EH (cell line): ENCODE measurements at places on chromosomes 5 and 9.
A peak's percentile ranks its signal among the peaks of the same experiment; 100 is the strongest.

GRCh38 chr5:172701291-172701656 lies 60.2 kb downstream of the NEURL1B start:
- no peak for DNase-seq

DNA sequence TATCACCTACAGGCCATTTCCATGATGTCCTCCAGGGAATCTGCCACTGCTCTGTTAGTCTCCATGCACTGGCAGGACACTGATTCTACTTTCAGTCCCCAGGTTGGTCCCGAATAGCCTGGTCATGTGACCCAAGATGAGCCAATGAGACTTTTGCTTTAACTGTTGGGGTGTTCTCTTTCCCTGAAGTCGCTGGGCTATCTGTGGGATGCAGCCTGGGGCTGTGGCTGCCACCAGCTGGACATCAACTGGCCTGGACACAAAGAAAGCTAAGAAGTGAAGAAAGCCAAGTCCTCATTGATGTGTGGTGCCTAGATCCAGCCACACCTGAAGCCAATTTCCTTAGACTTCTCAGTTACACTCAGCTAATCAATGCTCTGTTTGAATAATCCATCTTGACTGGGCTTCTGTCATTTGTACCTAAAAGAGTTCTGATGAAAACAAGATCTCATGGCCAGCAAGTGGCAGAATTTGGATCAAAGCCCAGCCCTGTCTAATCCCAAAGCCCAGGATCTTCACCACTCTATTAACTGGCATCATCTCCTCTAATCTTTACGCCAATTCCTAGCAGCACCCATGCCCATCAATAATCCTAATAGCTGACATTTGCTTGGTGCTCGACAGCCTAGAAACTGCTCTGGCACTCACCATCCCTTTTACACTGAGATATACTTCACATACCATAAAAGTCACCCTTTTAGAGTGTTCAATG lies 37.0 kb downstream of the SH3PXD2B start:
- DNase-seq = no peak

DNA sequence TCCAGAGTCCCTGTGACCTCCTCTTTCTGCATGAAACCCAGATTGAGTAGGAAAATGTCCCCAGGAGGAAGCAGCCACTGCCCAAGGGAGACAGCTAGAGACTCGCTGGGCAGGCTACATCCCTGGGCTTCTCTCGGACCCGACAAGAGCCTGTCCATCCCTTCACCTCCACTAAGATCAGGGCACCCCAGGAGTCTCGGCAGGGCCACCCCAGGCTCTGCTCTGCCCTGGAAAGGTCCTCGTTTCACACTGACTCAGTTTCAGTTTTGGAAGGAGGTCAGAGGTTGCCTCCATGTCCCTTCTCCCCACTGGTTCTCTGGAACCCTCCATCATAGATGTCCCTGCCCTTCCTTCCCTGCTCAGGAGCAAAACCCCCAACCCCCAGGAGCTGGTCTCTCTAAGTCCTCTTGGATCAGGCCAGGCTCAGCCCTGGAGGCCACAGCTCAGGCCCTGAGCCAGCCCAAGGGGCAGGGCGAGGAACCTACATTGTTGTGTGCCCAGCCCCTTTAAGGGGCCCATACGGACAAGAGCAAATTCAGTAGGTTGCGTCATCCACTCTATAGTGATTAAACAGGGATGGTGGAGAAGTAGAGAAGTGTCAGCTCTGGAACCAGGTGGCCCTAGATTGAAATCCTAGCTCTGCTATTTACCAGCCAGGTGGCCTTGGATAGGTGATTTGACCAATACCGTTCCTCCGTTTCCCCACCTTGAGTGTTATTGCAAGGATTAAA lies 37.4 kb downstream of the C9orf50 start:
- DNase-seq = no peak

DNA sequence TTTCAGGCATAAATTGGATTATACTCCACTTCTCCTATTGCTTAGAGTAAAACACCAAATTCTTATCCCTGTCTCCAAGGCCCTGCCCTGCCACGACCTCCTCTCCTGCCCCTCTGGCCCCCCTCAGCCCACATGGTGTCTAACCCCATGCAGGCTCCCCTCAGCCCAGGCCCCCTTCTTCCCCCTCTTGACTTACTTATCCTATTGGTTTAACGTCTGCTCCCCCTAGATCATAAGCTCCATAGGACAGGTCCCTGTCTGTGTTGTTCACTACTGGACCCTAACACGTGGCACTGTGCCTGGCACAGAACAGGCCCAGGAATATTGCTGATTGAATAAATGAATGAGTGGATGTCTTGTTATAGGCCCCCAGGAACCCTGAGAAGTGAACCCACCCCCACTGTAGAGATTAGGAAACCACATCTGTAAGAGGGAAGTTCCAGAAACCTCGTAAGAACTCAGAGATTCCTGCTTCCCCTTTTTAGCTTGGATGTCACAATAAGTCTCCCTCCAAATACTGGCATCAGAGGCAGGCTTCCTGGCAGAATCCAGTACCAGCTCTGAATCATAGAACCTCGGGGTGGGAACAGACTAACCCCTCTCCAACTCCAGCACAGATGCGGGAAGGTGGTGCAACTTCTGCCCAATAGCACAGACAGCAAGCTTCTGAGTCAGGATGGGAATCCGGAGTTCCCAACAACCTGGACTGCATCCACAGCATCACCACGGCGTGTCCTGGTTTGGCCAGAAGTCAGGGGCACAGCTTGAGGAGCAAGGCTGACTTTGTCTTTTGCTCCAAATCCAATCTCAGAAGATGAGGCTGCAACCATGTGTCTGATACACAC lies 31.5 kb downstream of the HRH2 start:
- DNase-seq = no peak

DNA sequence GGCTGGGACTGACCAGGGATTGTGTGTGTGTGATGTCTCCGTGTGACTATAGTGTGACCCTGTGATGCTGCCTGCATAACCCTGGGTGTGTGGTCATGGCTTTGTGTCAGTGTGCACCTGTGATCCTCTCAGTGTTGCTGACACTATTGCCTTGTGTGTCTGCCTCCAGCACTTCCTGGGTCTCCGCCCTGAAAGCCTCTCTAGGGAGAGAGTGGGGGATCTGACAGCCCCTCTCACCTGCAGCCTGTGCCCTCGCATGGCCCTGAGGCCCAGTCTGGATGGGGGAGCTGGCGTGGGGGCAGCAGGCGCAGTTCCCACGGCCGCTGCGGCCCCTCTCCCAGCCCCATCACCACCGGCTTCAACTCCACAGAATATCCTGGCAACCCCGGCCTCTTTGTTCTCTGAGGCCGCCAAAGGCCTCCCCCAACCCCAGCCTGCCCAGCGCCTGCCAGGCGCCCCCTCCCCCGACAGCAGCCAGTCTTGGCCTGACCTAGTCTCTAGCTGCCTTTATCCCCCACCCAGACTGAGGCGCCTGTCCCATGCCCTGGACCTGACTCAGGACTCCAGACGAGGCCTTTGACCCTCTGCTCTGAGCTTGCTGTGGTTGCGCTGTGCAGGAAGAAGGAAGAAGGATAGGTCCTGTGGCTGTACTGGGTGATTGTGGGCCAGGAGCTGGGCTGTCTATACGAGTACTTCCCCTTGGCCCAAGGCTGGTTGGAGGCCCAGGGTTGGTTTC lies 38.7 kb downstream of the CXXC5 start:
- no peak for DNase-seq

GRCh38 chr5:52995095-52995494 lies 5.9 kb downstream of the ITGA2 start:
- DNase-seq = no peak

DNA sequence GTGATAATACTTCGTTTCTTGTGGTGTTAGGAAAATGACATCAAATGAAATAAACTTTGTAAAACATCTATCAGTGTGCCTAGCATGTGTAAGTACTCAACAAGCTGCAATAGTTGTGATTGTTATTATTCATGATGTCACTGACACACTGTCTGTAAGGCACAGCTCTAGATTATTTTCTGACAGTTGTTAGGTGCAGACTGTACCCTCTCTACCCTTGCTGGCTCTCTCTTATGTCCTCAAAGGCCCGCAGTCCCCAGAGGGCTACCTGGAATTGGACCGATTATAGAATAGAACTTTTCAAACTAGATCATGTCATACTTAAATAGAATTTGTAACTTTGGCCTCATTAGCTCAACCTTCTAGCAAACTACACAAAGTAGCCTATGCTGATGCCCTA lies 65.9 kb upstream of the VCAN start:
- no peak for DNase-seq

DNA sequence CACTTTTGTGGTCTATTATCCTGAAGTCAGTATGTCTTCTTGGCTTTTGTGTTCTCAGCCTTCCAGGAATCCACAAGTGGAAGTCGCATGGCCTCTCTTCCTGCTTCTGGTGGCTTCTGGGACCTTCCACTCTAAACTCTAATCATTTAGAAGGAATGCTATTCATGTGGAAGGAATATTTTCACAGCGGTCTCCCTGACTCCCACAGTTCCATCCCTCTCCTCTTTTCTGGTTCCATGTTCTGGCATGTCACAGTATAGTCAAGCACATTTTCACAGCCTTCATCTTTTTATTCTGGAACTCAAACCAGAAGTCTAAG lies 7.3 kb upstream of the RAI14 start:
- DNase-seq = peak; percentile 83

DNA sequence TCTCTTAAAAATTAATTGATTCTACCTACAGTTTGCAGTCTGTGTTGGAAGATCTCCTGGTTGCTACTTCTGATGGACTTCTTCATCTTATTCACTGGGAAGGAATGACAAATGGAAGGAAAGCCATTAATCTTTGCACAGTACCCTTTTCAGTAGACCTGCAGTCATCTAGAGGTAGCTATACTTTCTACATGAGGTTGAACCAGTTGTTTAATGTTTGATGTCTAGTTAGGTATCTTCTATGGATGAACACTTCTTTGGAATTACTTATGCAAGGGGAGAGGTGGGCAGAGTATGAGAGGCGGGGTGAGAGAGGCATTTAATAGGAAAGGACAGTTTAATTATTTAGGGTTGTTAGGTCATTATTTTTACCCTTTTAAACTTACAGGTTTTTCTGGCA lies 91.2 kb downstream of the RIC1 start:
- DNase-seq = no peak

GRCh38 chr5:157362012-157362411 lies 96.1 kb downstream of the CYFIP2 start:
- no peak for DNase-seq

GRCh38 chr5:102589661-102590060 lies 90.9 kb upstream of the SLCO6A1 start:
- no peak for DNase-seq

DNA sequence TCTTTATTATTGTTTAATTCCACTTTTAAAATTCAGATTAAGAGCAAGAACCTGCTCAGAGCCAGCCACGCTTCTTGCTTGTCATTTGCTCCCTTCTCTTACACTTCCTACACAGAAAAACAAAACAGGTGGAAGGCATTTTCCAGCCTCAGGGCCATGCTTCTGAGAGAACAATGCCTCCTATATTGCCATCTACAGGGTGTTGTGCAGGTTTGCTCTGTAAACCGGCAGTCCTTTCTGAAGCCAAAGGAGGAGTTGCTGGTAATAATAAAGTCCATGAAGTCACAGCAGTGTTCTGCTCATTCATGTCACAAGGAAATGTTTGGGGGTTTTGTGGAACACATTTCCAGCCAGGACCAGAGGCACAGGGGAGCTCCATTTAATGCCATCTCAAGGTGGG lies 16.1 kb upstream of the PRLR start:
- no peak for DNase-seq
